ENCODE measurements at places on chromosomes 4 and X.

GRCh38 chr4:32199639-32200038, 1479.5 kb downstream of the PCDH7 start:
- DNase-seq: no peak

DNA sequence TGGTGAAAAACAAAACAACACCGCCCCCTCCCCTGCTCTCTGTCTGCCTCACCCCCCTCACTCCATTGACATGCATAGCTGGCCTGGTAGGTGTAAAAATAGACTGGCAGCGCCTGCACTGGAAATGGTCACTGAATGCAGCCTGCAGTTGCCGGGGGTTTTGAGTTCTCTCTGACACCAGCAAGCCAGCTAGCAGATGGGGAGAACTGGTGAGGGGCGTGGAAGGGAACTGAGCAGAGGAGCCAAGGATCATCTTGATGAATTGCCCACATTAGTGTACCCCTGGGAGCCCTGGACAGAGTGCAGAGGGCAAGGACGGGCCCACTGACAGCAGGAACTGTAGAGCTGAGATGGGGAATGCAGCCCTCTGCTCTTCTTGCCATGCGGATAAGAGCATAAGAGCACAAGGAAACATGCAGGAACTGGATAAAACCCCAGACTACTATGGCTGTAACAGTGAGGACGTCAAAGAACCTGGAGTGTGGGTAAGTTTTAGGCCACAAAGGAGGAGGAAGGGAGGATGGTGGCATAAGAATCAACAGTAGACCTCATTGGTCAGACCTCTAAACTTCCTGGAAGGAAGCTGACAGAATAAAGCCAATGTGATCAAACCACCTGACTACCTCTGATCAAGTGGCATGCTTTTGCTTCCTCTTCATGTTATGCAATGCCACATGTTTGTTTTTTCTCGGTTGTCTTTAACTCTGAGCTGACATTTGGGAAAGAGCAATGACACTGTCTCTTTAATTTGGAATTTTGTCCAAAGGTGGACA, 96.3 kb downstream of the ANK2 start:
- no peak for DNase-seq

GRCh38 chrX:7617994-7618393, 225.0 kb upstream of the VCX start:
- no peak for DNase-seq

DNA sequence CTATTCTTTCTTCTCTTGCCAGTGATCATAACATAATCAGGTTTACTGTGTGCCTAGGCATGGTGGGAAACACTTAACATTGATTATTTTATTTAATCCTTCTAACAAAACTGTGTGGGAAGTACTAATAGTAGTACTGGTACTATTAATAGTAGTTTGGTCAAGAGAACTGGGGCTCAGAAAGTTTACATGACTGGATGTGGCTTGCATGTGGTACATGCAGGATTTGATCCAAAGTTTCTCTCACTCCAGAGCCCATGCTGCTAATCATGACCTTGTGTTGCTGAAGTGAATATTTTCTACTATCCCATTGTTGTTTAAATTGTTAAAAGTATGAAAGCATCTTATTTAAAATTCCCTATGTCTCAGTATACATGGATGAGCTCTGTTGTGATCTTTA, 78.4 kb downstream of the TMEM164 start:
- DNase-seq: no peak

All from activated CD4-positive, alpha-beta T cell treated with anti-CD3 and anti-CD28 coated beads, Interleukin-2, amount 50 U/mL, for 16 hours (primary cell).